ENCODE measurements at places on chromosomes 13 and 19.

GRCh38 chr13:111371720-111372119 lies 51.3 kb downstream of the TEX29 start:
- DNase-seq: no peak

GRCh38 chr13:45280011-45280410 lies 61.0 kb downstream of the TPT1 start:
- DNase-seq: no peak

DNA sequence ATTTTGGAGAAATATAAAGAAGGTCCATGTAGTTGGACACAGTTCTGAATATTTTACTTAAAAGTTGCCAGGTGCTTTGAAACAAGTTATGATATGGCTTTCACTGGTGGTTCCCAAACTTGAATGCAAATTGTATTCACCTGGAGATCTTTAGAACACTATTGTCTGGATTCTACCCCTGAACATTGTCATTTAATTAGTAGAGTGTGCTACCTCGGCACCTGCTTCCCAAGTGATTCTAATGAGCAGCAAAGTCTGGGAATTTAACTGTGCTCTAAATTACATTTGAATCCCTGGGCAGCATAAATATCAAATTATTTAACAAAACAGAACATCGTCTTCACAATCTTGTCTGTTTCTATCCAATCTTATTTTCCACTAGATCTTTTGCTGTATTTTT lies 2483.3 kb downstream of the PCDH9 start:
- no peak for DNase-seq

DNA sequence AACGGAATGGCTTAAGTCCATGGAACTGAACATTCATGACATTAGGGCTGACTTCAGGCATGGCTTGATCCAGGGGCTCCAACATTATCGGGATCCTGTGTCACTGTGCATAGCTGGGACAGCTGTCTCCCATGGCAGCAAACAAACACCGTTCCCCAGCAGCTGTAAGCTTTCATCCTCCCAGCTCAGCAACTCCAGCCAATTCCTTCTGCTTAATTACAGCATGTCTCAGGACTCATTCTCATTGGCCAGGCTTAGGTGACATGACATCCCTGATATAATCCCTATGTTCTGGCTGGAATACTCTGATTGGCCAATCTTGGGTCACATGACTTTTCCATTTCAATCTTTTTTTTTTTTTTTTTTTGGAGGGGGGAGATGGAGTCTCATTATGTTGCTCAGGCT lies 10.9 kb upstream of the TLE5 start:
- DNase-seq: no peak

- no peak for DNase-seq
Observed at GRCh38 chr13:70523622-70524021, 415.4 kb upstream of the KLHL1 start.

- no peak for DNase-seq
Observed at GRCh38 chr13:51002736-51003135, 93.1 kb downstream of the RNASEH2B start.

DNA sequence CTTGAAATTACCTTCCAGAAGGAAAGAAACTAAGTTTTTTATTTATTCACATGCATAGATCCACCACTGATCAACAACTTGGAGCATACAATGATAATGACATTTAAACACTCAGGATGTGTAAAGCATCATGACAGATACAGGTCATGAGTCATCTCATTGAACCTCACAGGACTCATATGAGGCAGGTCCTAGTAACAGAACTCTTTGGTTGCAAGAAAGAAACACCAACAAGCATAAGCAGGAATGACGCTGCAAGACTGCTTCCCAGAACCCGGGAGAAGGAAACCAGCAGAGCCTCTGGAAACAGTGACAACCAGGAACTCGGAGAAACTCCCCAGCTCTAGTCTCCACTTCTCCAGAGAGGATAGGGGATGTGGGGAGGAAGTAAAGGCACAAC lies 60.8 kb upstream of the IPO5 start:
- DNase-seq: no peak

GRCh38 chr19:46862974-46863632 lies 2.3 kb downstream of the ARHGAP35 start:
- no peak for DNase-seq

DNA sequence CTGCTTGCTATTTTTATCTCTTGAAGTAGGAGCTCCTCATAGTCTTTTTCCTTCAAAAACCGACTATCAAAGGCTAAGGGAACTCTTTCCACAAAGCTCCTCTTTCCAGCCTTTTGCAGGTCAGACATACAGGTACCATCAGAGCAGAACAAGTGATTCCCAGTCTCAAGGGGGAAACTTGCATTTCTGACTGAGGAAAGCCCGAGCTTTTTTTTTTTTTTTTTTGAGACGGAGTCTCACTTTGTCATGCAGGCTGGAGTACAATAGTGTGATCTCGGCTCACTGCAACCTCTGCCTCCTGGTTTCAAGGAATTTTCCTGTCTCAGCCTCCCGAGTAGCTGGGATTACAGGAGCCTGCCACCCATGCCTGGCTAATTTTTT lies 32.0 kb downstream of the RUBCNL start:
- no peak for DNase-seq

DNA sequence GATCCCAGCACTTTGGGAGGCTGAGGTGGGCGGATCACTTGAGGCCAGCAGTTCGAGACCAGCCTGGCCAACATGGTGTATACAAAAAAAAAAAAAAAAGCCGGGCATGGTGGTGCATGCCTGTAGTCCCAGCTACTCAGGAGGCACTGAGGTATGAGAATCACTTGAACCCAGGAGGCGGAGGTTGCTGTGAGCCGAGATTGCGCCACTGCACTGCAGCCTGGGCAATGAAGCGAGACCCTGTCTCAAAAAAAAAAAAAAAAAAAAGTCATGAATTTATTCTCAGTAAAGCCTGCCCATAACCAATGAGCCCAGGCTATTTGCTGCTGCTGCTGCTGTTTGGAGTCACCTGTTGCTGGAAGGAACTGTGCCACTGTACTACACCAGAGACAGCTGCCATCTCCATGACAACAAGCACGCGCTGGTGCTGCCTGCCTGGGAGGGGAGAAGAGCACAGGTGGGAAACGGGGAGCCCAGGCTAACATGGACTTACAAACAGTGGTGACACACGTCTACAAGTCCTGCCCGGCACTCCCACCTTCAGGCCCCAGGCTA lies 11.3 kb downstream of the ZFR2 start:
- DNase-seq: no peak

DNA sequence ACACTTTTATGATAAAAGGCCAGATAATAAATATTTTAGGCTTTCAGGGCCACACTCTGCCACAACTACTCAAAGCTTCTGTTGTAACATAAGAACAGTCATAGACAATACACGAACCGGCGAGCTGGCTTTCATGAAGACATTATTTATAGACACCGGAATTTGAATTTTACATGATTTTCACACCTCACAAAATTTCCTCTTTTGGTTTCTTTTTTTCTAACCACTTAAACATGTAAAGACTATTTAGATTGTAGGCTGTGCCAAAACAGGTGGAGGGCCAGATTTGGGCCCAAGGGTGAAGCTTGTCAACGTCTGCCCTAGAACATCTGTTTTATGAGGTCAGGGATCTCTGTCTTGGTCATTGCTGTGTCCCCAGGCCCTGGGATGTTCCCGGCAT lies 29.7 kb upstream of the FXYD3 start:
- no peak for DNase-seq

- no peak for DNase-seq
Observed at GRCh38 chr13:87893186-87893585, 222.0 kb downstream of the SLITRK5 start.

DNA sequence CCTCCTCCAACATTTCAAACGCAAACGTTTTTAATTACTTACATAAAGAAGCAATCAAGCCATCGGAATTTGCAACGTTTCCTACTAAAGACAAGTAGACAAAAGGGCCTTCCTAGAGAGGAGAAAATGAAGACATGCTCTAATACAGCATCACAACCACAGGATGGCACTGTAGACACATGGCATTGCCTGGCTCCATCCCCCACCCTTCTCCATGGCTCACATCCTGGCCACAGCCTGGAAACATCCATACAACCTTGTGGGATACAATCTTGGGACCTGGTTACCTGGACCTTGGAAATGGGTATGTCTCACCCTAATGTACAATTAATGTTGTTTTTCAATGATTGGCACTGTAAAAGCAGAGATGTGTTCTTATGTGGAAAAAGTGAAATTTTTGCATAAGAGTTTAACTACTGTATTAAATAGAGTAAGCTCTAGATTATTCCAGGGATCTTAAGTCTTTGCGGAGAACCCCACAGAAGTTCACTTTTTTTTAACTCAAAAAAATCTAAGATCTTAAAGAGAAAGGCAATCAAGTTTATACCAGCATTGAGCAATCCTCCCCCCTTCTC lies 21.5 kb downstream of the EBPL start:
- DNase-seq: peak; percentile 51

- no peak for DNase-seq
Observed at GRCh38 chr13:113820813-113821651, 42.8 kb downstream of the GAS6 start.

GRCh38 chr13:113489549-113490495 lies 689 bp downstream of the DCUN1D2 start:
- peak; percentile 45 for DNase-seq

DNA sequence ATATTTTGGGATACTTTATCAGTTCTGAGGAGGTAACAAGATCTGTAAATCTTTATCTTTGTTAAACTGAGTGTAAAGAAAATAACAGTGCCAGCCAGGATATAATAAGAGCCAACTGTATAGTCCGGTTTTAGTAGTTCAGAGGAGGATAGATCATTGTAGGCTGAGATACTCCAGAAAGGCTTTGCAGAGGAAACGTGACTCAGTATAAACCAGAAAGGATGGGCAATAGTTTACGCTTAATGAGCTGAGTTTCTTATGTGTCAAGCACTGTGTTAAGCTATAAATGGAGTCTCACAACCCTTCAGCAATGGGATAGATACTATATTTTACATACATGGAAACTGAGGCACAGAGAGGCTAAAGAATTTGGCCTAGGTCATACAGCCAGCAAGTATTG lies 3.8 kb downstream of the RFXAP start:
- DNase-seq: no peak

- no peak for DNase-seq
Observed at GRCh38 chr13:57631596-57632275, at the start of gene PCDH17. Gene PCDH17 (plus strand): TSS chr13:57631744. CDS start chr13:57632547, 803 bp downstream.

GRCh38 chr19:11708457-11708856 lies 30.3 kb downstream of the ZNF823 start:
- no peak for DNase-seq

DNA sequence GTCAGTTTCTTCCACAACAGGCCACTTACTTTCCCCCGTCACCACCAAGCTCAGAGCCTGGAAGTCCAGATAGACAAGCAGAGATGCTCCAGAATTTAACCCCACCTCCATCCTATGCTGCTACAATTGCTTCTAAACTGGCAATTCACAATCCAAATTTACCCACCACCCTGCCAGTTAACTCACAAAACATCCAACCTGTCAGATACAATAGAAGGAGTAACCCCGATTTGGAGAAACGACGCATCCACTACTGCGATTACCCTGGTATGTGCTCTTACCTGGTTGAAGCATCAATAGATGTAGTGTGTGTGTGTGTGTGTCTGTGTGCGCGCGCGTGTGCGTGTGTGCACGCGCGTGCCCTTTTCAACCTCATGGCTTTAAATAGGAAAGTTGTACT lies 3.7 kb downstream of the KLF5 start:
- no peak for DNase-seq

DNA sequence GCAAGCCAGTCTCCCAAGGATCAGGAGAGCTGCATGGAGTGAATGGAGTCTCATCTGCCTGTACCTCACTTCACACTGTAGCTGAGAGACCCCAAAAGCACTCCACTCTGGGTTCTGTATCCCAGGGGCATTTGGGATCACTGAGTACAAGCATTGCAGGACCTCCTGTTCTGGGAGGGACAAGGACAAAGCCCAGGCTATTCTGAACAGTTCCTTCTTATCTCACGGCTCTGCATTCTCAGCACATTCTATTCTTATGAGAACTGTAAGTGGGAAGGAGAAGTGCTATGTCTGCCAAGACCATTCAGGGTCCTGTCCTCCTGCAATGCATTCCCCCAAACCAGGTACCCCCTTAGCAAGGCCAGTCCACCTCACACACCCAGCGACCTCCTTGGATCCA lies 42.8 kb downstream of the RNF6 start:
- DNase-seq: no peak

GRCh38 chr13:46605825-46606554 lies 53.0 kb downstream of the LRCH1 start:
- no peak for DNase-seq

GRCh38 chr13:79190932-79191331 lies 215.1 kb downstream of the RBM26 start:
- DNase-seq: no peak

GRCh38 chr19:58117841-58118575 lies 20.0 kb upstream of the ZSCAN18 start:
- no peak for DNase-seq

- DNase-seq: peak; percentile 78
Observed at GRCh38 chr19:2049741-2050348, 1.2 kb downstream of the MKNK2 start.

GRCh38 chr13:28579322-28579721 lies 79.6 kb upstream of the POMP start:
- no peak for DNase-seq

DNA sequence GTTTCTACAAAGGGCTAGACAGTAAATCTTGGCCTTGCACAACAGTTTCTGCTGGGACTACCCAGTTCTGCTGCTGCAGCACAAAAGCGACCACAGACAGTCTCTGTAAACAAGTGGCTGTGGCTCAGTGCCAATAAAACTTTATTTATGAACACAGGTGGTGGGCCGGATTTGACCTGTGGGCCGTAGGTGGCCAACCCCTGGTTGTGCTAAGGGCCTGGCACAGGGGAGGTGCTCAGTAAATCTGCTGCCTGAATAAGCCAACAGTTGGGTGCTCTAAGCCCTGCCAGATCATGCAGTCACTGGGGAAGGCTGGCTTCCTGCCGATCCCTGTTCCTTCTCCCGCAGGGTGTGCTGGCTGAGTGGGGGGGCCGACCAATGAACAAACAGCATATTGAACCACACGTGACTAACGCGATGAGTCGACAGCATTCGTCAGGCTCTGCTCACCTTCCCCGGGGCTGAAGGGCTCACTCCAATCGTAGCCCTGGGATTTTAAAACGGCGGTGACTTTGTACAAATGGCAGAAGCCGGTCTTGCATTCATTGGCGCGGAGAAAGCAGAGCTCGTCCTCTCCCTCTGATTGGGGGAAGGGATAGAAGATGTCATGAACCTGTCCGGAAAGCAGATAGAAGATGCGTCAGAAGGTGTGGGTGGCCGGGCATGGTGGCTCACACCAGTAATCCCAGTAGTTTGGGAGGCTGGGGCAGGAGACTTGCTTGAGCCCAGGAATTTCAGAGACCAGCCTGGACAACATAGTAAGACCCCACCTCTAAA lies 24.3 kb upstream of the MYDGF start:
- DNase-seq: no peak

GRCh38 chr19:33815380-33816340 lies 19.0 kb downstream of the KCTD15 start:
- no peak for DNase-seq

All from CD4-positive, alpha-beta T cell treated with Interleukin-17A for 4 hours (primary cell).